ENCODE measurements at places on chromosomes 1 and 21.

DNA sequence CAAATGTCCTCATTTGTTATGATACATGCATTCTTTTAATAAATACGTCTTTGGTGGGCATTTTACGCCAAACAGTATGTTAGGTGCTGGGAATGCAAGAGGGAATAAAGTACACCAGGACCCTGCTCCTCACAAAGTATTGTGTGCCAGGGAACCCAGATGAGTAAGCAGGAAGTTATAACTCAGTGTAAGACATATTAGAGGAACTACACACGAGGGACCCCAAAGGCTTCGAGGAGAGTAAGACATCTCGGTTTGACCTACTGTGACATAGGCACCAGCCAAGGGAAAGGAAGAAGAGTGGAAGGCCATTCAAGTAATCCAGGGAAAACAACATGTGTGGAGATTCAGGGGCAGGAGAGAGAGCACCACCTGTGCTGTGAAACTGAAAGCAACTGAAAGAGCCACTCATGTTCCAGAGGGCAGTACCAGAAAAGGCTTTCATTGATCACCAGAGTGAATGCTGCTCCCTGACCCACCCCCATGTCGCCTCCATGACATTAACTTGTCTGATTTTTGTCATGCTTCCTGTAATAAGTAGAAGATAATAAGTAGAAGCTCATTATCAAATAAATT lies 542.5 kb upstream of the PKN2 start:
- DNase-seq, result no peak

- no peak for DNase-seq
Measured at GRCh38 chr1:222624214-222624613, 6.3 kb downstream of the MIA3 start.

- DNase-seq, result no peak
Measured at GRCh38 chr1:244964112-244964971, 100.0 kb upstream of the HNRNPU start.

- no peak for DNase-seq
Measured at GRCh38 chr1:91672601-91673161, 172.0 kb downstream of the CDC7 start.

DNA sequence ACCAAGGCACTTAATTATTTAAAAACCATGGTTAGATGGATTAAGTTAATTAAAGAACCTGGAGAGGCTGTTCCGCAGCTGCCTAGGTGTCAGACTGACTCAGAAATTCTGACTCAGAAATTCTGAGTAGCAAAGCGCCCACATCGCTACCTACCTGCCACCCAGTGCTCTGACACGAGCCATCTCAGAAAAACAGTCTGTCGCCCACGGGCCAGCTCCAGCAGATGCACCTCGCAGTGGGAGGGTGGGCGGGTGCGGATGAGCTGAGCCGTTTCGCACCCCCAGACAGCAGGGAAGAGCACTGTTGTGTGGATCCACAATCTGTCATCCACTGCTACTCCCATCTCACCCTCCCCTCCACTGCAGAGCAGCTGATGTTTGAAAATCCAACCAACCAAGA lies 13.5 kb downstream of the KCNK1 start:
- DNase-seq, result no peak

- DNase-seq, result no peak
Measured at GRCh38 chr1:99644279-99645004, 1.5 kb upstream of the PALMD start.

DNA sequence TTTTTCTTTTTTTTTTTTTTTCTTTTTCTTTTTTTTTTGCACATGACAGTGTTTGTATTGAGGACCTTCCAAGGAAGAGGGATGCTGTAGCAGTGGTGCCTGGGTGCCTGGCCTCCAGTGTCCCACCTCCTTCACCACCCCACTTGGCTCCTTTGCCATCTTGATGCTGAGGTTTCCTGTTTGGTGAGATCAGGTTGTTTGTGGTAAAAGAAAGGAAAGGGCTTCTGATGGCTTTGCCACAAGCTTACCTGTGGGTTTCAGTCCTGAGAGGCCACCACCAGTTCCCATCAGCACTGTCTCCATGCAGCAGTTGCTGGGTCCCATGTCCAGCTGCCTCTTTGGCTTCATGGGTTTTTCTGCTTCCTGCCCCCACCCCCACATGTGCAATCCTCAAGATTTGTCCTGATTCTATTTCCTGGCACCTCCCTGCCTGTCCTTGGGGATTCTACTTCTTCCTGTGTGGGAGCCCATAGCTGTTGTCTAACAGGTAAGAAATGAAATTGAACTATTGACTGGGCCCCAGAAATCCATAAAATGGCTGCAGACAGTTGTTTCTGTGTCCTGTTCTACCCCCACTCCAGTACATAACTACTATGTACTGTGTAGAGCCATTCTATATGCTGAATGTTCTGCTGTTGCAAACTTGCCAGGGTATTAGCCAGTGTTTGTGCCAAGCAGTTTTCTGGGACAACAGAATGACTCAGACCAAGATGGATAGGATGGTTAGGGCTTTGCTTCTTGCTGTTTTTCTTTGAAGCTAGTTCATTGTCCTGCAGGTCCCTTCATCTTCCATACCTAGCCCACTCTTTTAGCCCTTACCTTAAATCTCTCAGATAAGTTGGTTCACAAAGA lies 4.2 kb upstream of the CCDC28B start:
- DNase-seq, result no peak

- DNase-seq, result no peak
Measured at GRCh38 chr1:203777596-203777995, 12.6 kb downstream of the LAX1 start.

All from stimulated activated CD8-positive, alpha-beta memory T cell treated with anti-CD3 and anti-CD28 coated beads, Interleukin-15, amount 100 ng/mL, for 1 hour (primary cell).